Activated naive CD8-positive, alpha-beta T cell treated with anti-CD3 and anti-CD28 coated beads, Interleukin-2, amount 10 ng/mL, durations not matched to agents 7 days and 5 days (primary cell): ENCODE measurements at places on chromosomes 4 and X. TPM values are rescaled to one million over a fixed set of nuclear protein-coding genes. Genes with fewer than 3 reads are reported as not detected.

- DNase-seq: no peak
- H3K4me1 ChIP-seq: no peaks in the 10 kb centered on the region
- H3K36me3 ChIP-seq: no peaks in the 10 kb centered on the region
- no peak overlapping the region for H3K4me3 ChIP-seq
- H3K27me3 ChIP-seq: no peaks in the 10 kb centered on the region
These were observed 297.0 kb upstream of the FAT1 start for GRCh38 chr4:187020676-187021075.

The SLC2A9 gene
- 0.77 TPM for total RNA-seq

The C4orf51 gene
- not detected for total RNA-seq

The RAB9B gene
- total RNA-seq: 0.37 TPM

GRCh38 chr4:72467633-72468032 is 101.4 kb downstream of the ADAMTS3 start:
- no peaks in the 10 kb centered on the region for H3K36me3 ChIP-seq
- no peak overlapping the region for H3K27ac ChIP-seq
- H3K4me3 ChIP-seq: no peak overlapping the region
- DNase-seq: no peak
- no peaks in the 10 kb centered on the region for H3K4me1 ChIP-seq
- no peaks in the 10 kb centered on the region for H3K27me3 ChIP-seq

The COX7B2 gene
- not detected for total RNA-seq

DNA sequence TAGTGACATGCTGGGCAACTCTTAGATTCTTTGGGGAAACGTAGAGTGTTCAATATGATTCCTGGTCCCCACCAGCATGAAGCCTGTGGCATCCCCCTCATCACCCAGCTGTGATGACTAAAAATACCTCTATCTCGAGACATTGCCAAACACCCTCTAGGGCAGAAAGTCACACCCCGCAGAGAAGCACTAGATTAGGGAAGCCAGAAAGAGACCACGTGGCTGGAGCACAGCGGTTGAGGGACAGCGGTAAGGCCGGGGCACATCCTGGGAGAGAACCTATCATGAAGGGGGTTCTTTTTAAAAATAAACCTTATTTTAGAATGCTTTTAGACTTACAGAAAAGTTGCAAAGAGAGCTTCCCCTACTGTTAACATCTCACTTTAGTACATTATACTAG is 11.0 kb downstream of the FAT1 start:
- H3K36me3 ChIP-seq: no peaks in the 10 kb centered on the region
- H3K4me3 ChIP-seq: no peak overlapping the region
- H3K4me1 ChIP-seq: no peaks in the 10 kb centered on the region
- DNase-seq: no peak
- H3K27ac ChIP-seq: no peak overlapping the region
- no peaks in the 10 kb centered on the region for H3K27me3 ChIP-seq

The PALLD gene
- 0.91 TPM for total RNA-seq
